ENCODE measurements at places on chromosomes 7 and 10.

DNA sequence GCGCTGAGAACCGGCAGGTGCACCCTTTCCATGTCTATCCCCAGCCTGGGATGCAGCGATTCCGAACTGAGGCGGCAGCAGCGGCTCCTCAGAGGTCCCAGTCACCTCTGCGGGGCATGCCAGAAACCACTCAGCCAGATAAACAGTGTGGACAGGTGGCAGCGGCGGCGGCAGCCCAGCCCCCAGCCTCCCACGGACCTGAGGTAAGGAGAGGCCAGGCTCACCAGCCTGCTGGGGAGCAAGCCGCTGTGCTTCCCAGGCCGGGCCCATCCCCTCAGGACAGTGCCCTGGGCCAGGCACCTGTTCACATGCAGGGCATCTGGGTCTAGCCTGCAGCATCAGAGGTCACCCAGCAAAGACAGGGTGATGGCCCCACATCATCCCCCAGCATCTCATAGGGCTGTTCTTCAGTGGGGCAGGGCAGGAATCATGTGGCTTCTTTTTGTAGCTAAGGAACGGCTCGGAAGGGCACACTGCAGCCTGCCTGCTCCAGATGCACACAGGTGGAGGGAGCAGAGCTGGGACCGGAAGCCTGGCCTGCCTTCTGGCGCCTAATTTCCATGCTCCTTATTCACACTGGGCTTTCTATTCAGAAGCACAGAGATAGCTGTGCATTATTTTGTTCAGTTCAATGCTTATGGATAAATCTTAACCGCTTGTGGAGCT is 18.9 kb downstream of the BAG3 start:
- no peak for DNase-seq

DNA sequence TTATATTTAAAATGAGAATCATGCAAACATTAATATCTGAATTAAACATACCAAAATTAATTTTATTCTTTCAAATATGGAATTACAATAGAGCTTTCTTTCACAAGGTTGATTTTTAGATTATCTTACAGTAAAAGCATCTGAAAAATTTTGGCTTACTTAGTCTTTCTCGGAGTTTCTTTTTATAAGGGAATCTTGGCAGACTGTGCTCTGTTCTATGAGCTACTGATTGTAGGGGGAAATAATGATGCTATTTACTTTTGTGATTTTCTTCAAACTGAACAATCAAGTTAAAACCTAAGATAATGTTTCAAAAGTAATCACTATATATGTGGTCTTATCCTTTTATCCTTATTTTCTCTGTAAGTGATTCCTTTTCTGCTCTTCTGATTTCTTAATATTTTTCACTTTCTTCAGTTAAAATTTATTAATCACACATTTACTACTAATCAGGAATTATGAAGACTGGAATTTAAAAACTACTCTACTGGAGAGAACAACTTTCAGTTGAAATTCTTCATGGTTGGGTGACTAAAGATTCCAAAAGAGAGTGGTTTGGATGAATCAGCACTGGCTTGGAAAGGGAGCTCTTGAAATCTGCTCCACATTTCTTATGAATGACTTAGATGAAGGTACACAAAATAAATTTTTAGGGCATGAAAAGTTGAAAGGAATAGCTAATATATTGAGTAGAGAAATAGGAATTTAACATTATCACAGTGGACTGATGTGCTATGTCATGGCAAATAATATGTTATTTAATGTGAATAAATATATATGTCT is 103.9 kb downstream of the PPP1R9A start:
- DNase-seq = no peak

- DNase-seq = no peak
These were observed 2.6 kb downstream of the ANKRD2 start for GRCh38 chr10:97575127-97575668.

DNA sequence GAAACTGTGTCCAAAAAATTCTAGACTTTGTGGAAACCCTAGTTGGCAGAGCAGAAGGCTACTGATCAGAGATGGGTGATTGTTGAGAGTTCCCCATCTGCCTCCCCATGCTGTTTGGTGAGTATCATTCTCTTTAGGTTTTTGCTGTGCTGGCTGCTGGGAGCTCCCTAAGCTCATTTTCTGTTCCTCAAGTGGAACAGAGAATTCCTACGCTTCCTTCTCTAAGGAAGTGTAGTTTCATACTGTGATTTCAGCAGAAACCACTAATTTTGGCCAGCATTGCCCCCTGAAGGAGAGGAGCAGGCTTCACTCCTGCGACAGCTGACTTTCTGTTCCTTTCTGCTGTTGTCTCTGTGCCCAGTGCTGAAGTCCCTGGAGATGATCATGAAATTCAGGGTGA is 355.3 kb upstream of the NPVF start:
- DNase-seq = no peak

DNA sequence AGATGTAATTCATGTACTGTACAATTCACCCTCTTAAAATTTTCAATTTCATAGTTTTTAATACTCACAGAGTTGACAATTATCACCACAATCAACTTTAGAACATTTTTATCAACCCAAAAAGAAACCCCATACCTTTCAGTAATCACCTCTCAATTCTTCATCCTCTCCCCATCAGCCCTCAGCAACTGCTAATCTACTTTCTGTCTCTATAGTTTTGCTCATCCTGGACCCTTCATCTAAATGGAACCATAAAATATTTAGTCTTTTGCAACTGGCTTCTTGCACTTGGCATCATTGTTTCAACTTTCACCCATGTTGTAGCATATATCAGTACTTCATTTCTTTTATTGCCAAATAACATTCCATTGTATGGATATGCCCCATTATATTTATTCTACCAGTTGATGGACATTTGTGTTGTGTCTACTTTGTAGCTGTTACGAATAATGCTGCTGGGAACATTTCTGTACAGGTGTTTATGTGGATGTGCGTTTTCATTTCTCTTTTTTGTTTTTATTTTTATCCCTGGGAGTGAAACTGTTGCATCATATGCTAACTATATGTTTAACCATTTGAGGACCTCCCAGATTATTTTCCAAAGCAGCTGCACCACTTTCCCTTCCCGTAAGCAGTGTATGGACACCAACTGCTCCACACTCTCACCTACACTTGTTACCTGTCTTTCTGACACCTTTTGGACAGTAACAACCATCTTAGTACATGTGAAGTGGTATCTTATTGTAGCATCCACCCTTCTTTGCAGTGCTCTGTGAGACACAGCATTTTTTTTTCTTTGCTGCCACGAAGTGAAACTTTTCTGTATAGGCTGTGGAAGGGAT is 65.4 kb upstream of the APBB1IP start:
- no peak for DNase-seq

DNA sequence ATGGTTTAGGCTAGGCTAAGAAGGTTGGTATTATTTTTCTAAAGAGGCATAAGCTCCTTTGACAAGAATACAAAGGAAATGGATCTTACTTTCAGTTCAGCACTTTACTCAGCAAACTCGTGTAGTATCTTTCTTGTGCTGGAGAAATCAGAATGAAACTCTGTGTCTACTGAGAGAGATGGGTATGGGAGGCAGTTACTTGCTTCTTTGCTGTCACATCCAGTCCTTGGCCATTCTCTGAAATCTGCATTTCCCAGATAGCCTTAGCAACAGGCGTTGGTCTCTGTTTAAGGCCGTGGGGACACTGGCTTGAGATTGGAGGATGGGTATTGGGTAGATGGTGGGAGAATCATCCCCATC is 180.5 kb downstream of the NRP1 start:
- no peak for DNase-seq

GRCh38 chr7:139753081-139753692 is 24.6 kb downstream of the HIPK2 start:
- DNase-seq = no peak
